GM18507 (cell line): ENCODE measurements at places on chromosomes 3 and 15.
A peak's percentile ranks its signal among the peaks of the same experiment; 100 is the strongest.

DNA sequence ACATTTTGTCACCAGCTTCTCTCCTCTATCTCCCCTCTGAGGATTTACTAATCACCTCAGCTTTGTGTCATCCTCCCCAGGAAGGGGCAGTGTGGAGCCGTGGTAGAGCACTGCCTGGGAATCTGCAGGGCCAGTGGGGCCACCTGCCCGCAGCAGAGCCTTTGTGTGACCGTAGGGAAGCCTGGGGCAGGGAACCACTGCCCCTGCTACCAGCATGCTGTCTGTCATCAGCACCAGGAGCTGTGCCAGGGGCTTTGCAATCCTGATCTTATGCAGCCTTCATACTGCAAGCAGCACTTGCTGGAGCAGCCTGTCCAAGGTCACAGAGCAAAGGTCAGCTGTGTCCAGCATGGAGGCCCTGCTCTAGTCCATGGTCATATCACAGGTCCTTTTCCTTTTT is 170.2 kb upstream of the IL12A start:
- DNase-seq, result no peak

DNA sequence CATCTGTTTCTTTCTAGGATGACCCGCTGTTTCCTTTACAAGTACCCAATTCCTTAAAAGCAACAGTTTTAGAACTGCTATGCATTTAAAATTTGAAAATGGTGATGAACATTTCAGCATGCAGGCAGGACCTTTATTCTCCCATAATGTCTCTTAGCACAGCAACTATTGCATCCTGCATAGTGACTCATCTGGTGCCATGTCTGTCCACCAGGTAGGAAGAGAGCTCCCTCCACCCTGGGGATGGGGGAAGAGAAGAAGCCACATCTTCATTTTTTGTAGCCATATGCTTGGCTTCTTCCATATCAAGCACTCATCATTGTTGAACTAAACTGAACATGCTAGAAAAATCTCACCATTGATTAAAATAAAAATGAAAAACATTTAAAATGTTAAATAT is 9.9 kb downstream of the GPR15 start:
- DNase-seq, result no peak

DNA sequence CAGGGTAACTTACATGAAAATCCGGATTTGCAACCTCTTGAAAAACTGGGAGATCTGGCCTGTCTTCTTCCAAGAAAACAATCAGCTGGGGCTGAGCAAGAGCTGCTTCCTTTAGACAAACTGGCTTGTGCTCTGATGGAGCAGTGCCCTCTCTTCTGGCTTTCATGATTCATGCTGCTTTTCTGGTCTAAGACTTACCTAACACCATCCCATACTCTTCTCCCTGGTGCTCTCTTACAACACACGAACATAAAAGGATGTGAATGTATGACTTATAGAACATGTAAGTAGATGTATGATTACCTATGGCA is 9.9 kb downstream of the TJP1 start:
- DNase-seq, result no peak

- no peak for DNase-seq
These were observed 58.5 kb downstream of the ECT2 start for GRCh38 chr3:172808969-172809546.

GRCh38 chr3:184236636-184237035 is 7.3 kb downstream of the VWA5B2 start:
- no peak for DNase-seq

GRCh38 chr15:97057503-97057902 is 727.0 kb downstream of the NR2F2 start:
- no peak for DNase-seq

DNA sequence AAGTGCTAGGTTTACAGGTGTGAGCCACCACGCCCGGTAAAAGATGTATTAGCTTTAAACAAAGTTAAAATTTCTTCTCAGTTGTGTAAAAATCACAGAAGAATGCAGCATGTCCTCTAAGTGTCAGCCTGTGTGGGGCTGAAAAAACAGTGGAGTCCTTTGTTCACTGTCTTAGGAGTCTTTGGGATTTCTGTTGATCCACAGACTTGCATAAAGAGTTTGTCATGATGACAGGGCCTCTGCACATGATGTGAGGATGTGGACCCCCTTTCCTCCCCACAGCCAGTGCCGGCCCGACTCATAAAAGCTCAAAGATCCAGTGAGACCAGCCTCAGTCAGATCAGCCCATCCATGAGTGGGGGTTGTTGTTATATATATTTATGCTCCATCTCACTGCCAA is 49.0 kb upstream of the GOLGA8J start:
- DNase-seq, result no peak

GRCh38 chr15:71231758-71232157 is 116.5 kb downstream of the THSD4 start:
- no peak for DNase-seq

DNA sequence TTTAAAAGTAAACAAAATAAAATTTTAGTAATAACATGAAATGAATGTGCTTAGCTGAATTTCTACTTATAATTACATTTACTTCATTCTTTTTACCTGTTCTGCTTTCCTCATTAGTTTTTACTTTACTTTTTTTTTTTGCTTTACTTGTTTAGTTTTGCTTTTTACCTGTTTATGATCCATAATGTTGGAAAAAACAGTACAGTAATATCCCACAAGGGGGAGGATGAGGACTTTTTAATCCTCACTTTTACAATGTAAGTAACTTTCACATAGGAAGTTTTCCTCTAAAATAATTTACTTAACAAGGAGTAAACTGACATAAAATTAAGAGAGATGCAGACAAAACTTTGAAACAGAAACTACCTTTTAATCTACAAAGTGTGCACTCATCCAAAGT is 268.7 kb downstream of the TBC1D5 start:
- DNase-seq, result no peak

DNA sequence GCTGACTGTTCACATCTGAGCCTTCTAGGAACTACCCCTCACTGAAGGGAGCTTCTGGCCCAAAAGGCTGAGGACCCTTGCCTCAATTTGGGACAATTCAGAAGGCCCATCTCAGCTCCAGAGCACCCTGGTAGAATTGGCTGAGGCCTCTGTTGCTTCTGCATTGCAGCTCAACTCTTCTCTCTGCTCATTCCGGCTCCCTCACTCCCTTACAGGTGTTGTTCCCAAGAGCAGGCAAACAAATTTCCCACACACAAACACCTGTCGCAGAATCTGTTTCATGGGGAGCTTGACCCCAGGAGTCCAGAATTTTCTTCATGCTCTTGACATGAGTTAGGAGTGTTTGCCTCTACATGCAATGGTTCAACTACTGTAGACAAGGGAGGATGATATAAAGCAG is 78.7 kb downstream of the CRYGS start:
- DNase-seq, result no peak

- DNase-seq, result no peak
These were observed 91.7 kb upstream of the PRICKLE2 start for GRCh38 chr3:64316971-64317370.

- no peak for DNase-seq
These were observed 74.8 kb downstream of the NR1I2 start for GRCh38 chr3:119856695-119857094.

DNA sequence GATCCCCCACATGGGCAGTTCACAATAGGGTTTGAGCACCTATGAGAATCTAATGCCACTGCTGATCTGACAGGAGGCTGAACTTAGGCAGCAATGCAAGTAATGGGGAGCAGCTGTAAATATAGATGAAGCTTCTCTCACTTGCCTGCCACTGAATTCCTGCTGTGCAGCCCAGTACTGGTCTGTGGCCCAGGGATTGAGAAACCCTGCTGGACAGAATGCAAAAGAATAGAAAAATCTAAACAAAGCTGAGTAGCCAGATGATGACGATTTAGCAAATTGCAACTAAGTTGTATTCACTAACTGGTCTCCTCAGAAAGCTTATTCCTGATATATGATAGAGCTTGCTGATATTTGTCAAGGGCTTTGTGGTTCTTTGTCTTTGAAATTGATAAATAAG is 34.3 kb upstream of the APH1B start:
- no peak for DNase-seq

- no peak for DNase-seq
These were observed 129.2 kb upstream of the DPH6 start for GRCh38 chr15:35674873-35675781.

- no peak for DNase-seq
These were observed 2.3 kb downstream of the SELENOS start for GRCh38 chr15:101275018-101275417.

- no peak for DNase-seq
These were observed 3.6 kb downstream of the ZNF385D start for GRCh38 chr3:21747376-21747775.

GRCh38 chr15:88419830-88420229 is 47.4 kb downstream of the MRPL46 start:
- DNase-seq, result no peak

GRCh38 chr3:63519426-63519825 is 133.0 kb upstream of the SNTN start:
- no peak for DNase-seq

DNA sequence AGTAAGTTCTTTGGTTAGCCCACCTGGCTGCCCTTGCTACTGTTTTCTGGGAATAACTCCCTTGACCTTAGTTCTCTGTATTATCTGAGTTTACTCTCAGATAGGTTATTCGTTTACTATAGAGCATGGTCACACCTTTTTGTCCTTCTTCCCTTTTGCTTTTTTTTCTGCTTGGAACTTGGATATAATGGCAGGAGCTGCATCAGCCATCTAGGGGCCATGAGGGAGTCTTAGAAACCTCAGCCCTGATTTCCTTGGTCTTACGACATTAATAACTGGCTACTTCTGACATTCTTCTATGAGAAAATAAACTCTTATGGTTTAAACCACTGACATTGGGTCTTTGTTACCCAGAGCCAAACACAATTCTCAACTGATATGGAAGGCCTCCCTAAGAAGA is 3.4 kb upstream of the SLC51B start:
- no peak for DNase-seq

- DNase-seq, result no peak
These were observed 37.6 kb downstream of the FAM3D start for GRCh38 chr3:58628823-58629562.

- peak; percentile 29 for DNase-seq
These were observed 36.3 kb downstream of the CHST14 start for GRCh38 chr15:40506964-40507571.

- no peak for DNase-seq
These were observed 6.6 kb upstream of the RHCG start for GRCh38 chr15:89502867-89503595.

DNA sequence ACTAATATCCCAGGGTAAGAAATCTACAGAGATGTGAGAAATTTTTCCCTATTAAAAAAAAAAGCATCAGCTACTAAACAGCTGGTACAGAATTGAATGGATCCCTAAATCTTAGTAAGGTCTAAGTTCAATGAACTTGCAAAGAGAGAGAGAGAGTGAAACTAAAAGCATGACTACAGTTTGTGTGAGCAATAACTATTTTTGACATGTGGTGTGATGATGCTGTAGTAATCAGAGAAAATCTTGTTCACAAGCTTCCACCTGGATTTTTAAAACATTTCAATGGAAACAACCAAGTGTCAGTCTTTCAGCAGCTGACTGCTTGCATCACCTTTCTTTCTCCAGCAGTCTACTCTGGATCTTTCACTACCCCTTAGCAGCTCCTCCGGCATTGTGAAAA is 45.2 kb upstream of the ABI3BP start:
- no peak for DNase-seq

- no peak for DNase-seq
These were observed 40.4 kb downstream of the BHLHE40 start for GRCh38 chr3:5019411-5020241.

GRCh38 chr15:67505675-67506572 is 15.0 kb upstream of the C15orf61 start:
- DNase-seq, result no peak

- no peak for DNase-seq
These were observed 60.4 kb downstream of the MLH1 start for GRCh38 chr3:37053753-37054152.

GRCh38 chr15:91039996-91040395 is 17.6 kb upstream of the VPS33B start:
- DNase-seq, result no peak

- no peak for DNase-seq
These were observed 87.0 kb downstream of the CD200R1L start for GRCh38 chr3:112759681-112760080.

- no peak for DNase-seq
These were observed 266.8 kb downstream of the ZNF385D start for GRCh38 chr3:21484057-21484827.

DNA sequence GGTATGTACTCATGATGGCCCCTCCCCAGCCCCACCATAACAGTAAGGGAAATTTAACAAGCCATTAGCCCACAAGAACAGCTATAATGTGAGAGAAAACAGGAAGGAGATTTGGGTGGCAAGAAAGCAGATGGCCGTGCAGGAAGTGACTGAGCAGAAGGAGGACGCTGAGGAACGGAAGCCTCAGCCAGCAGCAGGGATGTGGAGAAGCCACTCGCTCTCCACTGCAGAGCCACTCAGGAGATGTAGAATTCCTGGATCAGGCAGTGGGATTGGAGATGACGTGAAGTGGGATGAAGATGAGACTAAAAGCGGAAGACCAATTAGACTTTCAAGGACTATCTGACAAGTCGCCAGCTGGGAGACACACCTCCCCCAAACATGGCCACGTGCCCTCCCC is 31.2 kb downstream of the PRR23E start:
- DNase-seq, result no peak

GRCh38 chr15:62209322-62209721 is 44.2 kb upstream of the C2CD4B start:
- no peak for DNase-seq

DNA sequence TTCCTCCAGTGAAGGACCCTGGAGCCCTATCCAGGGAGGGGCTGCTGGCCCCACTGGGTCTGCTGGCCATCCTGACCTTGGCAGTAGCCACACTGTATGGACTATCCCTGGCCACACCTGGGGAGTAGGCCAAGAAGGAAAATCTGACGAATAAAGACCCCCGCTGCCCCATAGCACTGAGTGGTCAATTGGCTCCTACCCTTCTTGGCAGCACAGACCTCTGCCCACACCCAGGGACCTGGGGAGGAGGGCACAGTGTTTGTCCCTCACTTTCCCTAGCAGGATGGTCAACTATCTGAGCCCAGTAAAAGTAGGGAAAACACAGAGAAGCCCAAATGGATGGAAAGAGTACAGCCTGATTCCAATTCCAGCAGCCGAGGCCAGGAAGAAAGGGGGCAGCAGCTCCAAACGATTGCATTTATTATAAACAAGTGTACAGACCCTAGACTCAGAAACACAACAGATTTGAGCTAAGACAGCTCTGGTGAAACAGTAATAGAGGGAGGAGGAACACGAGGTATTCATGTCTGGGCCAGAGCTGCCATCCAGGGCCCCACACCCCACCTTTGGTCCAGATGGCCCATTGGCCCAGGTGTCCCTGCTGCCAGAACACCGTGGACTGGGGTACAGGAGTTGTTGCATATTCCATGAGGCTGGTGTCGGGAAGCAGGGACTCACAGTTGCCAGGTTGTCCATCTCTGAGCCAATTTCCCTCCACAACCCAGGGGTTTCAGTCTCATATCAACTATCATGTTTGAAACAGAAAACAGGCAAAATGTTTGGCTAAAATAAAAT is 21.1 kb downstream of the ATRIP start:
- DNase-seq, result no peak

- no peak for DNase-seq
These were observed 1.8 kb upstream of the UBE2E2 start for GRCh38 chr3:23201154-23201838.

DNA sequence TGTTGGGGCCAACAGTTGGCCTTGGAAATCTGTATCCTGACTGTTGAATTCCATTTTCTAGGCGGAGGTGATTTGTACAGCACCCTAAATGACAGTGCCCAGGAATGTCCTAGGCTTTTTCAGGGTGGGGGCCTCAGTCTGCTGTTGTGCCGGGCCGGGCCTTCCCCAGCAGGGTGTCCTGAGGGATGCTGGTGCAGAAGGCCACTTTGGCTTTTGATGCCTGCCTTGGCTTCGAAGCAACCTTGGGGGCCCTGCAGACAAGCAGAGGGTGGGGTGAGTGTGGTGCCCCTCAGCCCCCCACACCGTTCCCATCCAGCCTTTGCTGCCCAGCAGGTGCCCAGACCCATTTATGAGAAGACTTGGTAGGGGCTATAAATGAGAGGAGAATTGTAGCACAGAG is 33.0 kb downstream of the SYNM start:
- DNase-seq, result no peak
